T-helper 17 cell (primary cell): ENCODE measurements at places on chromosomes 2 and 18. TPM values are rescaled to one million over a fixed set of nuclear protein-coding genes. Genes with fewer than 3 reads are reported as not detected.

The MC4R gene
- total RNA-seq = not detected

The LRATD1 gene
- total RNA-seq = not detected

The CDKL4 gene
- 0.60 TPM for total RNA-seq

The PHOSPHO2 gene
- 3.8 TPM for total RNA-seq

The AGXT gene
- total RNA-seq = not detected

The DQX1 gene
- not detected for total RNA-seq

The EPB41L3 gene
- 15.3 TPM for total RNA-seq

DNA sequence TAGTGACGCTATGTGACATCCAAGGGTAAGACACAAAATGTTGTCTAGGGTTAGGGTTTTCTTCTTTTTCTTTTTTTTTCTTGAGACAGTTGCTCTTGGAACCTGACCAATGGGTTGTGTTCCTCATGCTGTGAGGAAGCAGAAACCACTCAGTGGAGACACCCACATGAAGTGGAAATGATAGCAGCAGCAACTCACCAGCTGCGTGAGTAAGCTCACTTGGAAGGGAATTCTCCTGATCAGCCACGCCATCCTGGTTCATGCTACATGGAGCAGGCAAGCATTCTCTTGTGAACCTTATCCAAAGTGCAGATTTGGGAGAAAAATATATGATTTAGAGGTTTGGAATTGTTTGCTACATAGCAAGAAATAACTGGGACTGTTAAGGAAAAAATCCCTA lies 863.7 kb downstream of the EPHA4 start:
- DNase-seq = no peak

- DNase-seq = no peak
Observed at GRCh38 chr2:180495606-180496005, 484.8 kb upstream of the UBE2E3 start.

DNA sequence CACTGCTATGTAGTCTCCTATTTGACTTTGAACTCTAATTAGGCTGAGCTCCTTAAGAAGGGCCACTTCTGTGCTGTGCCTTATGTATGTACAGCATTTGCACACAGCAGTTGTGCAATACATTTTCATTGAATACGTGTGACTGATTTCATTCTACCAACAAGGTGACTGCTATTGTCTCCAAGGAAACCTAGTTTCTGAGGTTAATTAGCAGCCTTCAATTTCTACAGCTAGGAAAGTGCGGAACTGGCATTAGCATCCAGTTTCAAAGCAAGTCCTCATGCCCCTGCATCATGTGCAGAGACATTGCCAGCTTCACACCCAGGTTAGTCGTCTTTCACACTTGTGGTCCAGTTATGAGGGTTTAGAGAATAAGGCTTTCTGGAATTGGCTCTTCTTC lies 58.6 kb downstream of the NCK2 start:
- DNase-seq = no peak

DNA sequence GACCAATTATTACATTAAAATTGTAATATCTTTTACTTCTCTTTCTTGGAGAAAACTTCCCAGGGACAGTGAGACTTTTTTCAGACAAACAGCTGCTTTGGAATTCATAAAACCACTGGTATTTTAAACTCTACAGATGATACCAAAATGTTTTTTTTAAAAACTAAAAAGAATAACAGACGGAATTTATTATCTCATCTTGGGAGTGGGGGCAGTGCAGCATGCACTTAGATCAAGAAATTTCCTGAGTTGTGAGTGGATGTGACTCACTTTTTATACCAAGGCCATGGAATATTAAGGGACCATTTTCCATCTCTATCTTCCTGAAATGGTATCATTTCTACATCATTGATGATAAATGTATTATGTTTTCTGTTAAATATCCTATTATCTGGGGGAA lies 422.8 kb upstream of the HNRNPA3 start:
- no peak for DNase-seq

- no peak for DNase-seq
Observed at GRCh38 chr2:8457092-8457481, 224.8 kb upstream of the ID2 start.

DNA sequence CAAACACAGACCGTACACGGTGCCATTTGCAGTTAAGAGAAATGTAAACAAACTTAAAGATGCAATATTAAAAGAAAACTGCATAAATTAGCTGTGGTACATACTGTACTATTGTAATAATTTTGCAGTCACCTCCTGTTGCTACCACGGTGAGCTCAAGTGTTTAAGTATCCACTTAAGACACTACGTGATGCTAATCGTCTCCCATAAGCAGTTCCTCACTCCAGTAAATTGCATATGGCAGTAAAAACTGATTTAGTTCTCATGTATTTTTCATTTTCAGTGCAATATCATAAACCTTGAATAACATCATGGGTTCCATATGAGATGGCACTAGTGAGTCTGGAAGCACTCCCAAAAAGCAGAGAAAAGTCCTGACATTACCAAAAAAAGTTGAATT lies 14.4 kb downstream of the CLEC4F start:
- DNase-seq = no peak

GRCh38 chr18:76633588-76634269 lies 138.7 kb upstream of the ZNF516 start:
- no peak for DNase-seq

DNA sequence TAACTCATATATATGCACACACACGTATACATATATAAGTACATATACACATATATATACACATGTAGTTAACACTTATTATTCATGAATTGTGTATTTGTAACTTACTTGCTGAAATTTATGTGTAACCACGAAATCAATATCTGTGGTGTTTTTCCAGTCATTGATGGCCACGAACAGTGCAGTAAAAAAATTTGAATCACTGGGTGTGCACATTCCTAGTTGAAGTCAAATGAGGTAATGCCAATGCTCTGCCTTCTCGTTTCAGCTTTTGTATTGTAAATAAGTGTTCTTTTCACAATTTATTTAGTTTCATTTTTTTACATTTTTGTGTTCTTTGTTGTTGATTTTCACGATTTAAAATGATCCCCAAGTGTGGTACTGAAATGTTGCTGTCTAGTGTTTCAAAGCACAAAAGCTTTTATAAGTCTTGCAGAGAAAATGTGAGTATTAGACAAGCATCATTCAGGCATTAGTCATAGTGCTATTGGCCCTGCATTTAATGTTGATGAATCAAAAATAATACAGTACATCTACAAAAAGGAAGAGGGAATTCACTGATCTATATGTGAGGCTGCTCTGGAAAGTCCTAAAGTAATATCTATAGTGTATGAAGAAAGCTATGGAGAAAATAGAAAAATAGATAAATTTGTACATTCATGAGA lies 419.0 kb downstream of the DSC3 start:
- DNase-seq = no peak

DNA sequence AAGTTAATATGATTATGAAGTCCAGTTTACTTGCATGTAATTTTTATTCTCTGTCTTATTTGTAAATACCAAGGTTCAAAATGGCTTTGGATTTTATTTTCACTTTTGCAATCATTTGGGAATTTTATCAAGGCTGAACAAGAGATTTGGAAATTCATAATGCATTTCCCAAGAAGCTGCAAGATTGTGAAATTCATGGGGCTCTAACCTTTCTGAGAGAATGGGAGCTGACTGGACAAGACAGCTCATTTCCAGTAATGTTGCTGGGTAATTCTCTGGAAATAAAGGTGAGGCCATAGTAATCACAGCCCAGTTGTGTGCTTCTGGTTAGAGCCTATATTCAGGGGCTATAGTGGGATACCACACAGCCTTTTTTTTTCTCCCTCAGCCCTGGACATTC lies 21.5 kb upstream of the NABP1 start:
- no peak for DNase-seq

DNA sequence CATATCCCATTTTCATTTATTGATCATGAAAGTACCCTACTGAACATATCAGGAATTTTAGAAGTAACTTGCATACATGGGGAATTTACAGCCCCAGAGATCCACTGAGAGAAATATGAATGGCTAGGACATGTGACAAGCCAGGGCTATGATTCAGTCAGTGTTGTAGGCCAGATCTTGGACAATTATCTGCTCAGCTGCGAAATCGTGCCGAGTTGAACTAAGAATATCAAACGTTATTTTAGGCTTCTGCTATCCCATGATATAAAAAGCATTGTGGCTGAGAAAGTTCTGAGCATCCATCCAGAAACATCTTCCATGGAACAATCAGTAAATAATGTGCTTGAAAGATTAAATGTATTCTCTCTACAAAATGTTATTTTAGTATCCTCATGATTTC lies 85.7 kb upstream of the UNC80 start:
- DNase-seq = no peak

DNA sequence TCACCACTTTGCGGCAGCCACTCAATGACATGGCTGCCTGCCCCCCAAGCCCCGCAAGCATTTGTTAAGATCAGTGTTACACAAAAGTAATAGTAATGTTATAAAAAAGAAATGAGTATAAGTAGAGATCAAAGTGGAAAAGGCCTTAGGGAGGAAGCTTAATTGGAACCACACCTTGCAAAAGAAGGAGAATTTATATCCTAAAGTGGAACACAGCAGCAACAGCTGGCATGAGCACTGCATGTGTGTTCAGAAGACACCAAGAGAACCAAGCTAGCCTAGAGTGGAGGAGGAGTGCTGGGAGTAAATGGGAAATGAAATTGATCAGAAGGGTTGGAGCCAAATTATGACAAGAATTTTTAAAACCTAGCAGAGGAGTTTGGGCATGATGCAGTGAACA lies 73.1 kb upstream of the STK17B start:
- no peak for DNase-seq

DNA sequence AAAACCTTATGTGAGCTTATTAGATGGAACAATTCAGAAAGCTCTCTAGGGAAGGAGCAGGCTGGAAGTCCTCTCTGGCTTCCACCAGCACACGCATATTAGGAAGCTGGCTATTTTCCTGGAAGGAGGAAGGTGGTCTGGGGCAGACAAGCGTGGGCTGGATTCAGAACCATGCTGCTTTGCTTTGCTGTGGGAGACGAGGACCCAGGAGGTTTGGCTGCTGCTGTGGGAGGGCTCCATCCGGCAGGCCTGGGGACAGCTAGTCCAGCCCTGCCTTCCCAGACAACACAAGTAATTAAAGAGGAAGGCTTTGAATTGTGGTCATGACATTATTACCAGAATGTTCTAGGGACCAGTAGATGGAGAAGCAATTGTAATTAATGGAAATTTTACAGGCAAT lies 238.8 kb upstream of the MYT1L start:
- DNase-seq = no peak

- no peak for DNase-seq
Observed at GRCh38 chr2:14941151-14941631, 308.7 kb downstream of the LRATD1 start.

- peak; percentile 2 for DNase-seq
Observed at GRCh38 chr2:239770246-239770639, 254.9 kb downstream of the NDUFA10 start.

- no peak for DNase-seq
Observed at GRCh38 chr2:62661263-62661635, 44.3 kb upstream of the EHBP1 start.
